ENCODE measurements at places on chromosomes 3 and 15.

DNA sequence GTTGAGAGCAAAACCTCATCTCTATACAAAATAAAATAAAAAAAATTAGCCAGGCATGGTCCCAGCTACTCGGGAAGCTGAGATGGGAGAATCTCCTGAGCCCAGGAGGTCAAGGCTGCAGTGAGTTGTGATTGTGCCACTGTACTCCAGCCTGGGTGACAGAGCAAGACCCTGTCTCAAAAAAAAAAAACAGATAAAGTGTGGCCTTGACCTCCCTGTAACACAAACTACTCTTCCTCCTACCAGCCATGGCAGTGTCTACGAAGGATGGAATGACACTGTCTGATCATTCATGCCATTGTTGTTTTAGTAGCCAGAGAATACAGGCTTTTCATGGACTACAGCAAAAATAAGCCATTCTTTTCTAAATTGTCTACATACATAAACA lies 117.1 kb upstream of the IQSEC1 start:
- no peak for DNase-seq

DNA sequence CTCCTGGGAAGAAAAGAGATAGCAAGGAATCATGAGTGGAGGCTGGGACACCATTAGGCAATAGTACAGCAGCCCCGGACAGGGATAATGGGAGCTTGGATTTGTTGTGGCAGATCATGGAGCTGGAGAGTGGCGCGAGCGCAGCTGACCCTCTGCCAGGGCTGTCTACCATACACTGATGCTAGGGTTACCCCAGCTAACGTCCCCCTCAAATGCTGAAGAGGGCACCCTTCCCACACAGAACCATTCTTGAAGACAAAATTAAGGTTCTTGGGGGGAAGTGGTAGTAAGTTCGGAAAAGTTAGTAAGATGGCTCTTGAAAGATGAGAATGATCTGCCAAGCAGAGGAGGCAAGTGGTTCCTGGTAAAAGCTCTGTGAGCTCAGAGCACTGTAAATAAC lies 61.1 kb downstream of the ST3GAL6 start:
- DNase-seq = no peak

DNA sequence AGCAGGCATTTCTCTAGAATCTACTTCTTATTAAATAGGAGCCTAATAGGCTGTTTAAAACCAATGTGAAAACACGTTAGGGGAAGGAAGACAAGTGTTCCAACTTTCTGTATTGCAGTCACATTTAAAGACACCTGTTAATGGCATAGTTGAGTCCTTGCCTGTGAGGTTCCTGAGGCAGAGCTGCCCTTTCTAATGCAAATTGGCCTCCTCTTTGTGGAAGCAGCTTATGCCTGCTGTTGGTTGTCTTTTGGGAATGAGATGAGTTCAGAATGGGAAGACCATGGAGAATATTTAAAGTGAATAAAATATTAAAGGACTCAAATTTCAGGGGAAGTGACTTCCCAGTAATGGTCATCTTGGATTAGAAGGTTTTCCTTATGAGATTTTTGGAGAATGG lies 51.2 kb downstream of the NEK11 start:
- no peak for DNase-seq

DNA sequence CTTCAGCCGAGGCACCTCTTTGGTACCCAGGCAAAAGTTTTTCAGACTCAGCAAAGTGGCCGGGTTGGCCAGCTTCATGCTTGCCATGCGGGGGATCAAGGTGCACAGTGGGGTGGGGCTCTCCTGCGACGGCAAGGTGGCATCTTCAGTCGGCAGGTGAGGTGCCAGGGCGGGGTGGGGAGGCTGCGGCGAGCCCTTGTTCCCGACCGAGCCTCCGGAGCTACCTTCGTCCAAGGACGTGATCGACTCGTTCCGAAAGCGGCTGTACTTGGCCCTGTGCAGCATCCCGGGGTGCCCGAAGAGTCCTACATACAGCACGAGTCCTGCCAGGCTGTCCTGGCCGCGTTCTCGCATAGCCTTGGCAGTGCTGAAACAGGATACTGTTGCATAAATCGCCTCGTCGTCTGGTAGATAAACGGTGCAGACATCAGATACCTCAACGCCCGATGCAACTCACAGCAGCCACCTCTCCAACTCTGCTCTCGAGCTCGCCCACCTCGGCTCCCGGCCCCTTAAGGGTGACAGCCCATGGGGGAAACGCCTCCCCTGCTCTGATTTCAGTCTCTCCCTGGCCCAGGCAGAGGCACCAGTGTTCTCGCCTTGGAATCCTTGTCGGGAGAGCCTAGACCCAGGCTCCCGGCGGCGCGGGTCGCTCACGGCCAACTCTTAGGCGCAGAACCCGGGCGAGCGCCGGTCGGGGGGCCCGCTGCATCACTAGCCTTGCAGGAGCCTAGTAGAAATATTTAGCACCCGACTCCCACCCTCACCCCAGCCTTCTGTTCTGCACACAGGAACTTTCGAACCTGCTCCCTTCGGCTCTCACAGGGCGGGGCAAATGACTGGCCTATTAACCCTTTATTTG lies 826 bp downstream of the SHC4 start:
- no peak for DNase-seq

DNA sequence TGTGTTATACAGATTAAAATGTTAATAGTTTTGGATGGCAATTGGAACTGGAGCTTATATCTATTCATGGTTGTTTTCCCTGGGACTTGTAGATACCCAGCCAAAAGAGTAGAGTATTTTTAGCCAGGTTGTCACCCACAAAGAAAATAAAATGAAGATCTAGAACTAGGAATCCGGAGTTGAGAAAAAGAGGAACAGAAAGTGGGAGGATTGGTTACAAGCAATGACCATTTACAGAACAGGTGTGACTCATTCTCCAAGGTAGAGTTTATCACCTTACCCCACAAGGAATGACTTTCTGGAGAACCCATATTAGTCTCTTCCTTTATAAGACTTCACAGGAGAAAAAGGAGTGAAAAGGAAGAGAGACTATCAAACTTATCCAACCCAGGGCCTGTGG lies 99.8 kb downstream of the TMEM108 start:
- no peak for DNase-seq

- DNase-seq = no peak
Observed at GRCh38 chr15:55853134-55853533, 110.2 kb upstream of the PRTG start.

GRCh38 chr3:63631670-63632069 lies 20.8 kb upstream of the SNTN start:
- no peak for DNase-seq

DNA sequence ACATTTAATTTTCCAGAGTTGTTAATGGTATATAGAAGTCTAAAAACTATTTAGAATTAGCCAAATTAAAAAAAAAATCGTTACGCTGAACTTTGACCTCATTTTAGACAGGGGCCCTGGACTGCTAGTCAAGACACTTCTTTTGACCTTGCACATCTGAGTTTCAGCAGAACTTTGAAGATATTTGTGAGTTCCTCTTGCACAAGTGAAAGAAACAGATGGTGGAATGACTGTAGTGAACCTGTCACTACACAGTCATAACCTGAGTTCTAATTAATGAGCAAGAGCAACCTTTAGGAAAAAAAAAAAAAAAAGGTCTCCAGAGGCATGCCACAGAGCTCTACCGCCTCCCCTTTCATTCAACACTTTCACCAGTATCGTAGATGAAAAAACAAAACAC lies 5.3 kb downstream of the MYO5C start:
- DNase-seq = no peak

- DNase-seq = no peak
Observed at GRCh38 chr15:62931650-62932049, 110.9 kb upstream of the TPM1 start.

- no peak for DNase-seq
Observed at GRCh38 chr3:32886296-32886695, 65.1 kb upstream of the CCR4 start.

DNA sequence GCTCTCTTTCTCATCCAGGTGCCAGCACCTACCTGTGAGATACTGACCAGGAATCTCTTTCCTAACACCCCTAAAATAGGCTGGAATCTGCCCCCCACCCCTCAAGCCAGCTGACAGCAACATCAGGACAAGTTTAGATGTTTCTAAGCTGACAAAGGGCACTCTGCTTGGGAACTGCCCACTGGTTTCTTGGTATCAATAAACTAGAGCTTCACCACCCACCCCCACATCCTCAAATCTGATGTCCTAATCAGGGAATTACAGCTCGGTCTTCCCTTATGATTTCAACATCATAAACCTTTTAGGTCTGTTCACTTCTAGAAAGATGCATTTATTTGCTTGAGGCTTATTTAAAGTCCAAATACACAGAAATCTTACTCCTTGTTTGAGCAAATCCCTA lies 34.7 kb downstream of the CEP19 start:
- no peak for DNase-seq

- no peak for DNase-seq
Observed at GRCh38 chr15:28265334-28266019, 56.5 kb downstream of the HERC2 start.

GRCh38 chr15:66771351-66771650 lies 69.3 kb downstream of the SMAD6 start:
- DNase-seq = no peak

GRCh38 chr3:113533534-113533892 lies 1.2 kb downstream of the SIDT1 start:
- no peak for DNase-seq

GRCh38 chr15:94829887-94830884 lies 598.8 kb downstream of the MCTP2 start:
- no peak for DNase-seq

All from NCI-H1694 treated with DMSO at 0.1 percent for 48 hours (cell line).